COLO829 (cell line): ENCODE measurements at places on chromosomes 5 and 9.
A peak's percentile ranks its signal among the peaks of the same experiment; 100 is the strongest.

GRCh38 chr9:121714075-121714705 lies 62.8 kb downstream of the DAB2IP start:
- no peak for DNase-seq

DNA sequence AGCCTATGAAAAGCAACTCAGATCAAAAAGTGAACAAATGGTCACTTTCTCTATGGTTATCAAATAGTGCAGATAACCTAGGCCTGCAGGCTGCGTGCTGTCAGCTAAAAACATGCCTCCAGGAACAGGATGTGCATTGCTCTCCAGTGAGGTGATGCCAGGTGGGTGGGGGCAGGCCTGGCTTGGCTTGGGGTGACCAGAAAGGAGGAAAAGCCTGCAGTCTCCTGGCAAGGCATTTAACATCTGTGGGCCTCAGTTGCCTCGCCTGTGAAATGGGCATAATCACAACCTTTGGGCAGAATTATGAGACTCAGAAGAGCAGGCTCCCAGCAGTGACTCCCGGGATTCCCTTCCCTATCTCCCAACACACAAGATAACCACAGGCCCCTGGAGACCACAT lies 135.9 kb downstream of the COL23A1 start:
- DNase-seq, result no peak

GRCh38 chr5:58122157-58122556 lies 337.7 kb downstream of the PLK2 start:
- DNase-seq, result no peak

DNA sequence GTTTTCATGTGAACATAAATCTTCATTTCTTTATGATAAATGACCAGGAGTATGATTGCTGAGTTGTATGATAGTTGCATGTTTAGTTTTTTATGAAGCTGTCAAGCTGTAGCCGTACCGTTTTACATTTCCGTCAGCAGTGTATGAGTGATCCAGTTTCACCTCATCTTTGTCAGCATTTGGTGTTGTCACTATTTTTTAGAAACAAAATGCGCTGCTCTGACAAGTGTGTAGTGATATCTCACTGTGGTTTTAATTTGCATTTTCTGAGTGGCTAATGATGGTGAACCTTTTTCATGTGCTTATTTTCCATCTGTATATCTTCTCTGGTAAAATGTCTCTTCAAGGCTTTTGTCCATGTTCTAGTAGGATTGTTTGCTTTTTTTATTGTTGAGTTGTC lies 6.7 kb upstream of the SPATA31D1 start:
- no peak for DNase-seq

- DNase-seq, result no peak
These were observed 1.9 kb downstream of the GAPT start for GRCh38 chr5:58493141-58493540.

GRCh38 chr9:116323012-116323411 lies 169.4 kb downstream of the PAPPA start:
- no peak for DNase-seq

- peak; percentile 13 for DNase-seq
These were observed 91.8 kb downstream of the SEMA5A start for GRCh38 chr5:9454012-9454481.

GRCh38 chr9:114240647-114241558 lies 82.0 kb upstream of the ORM1 start:
- DNase-seq, result no peak

- DNase-seq, result no peak
These were observed 21.2 kb upstream of the PFDN1 start for GRCh38 chr5:140324041-140324600.

DNA sequence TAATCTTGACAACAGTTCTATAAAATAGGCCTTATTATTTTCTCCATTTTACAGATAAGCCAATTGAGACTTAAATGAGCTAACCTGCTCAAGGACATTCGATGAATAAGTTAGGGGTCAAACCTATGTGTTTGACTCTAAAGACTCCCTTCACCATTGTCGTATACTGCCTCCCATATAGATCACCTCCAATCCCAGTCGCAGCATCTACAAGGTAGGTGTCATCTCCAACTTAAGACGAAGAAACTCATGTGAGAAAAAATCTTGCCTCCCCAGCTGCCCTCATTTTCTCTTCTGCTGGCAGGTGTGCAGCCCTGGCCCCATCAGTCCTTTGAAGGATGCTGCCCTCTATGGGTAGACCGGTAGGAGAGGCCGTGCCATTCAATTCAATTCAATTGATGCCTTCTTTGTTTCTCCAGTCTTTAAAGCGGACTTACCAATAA lies 75.2 kb upstream of the SMARCA2 start:
- no peak for DNase-seq

DNA sequence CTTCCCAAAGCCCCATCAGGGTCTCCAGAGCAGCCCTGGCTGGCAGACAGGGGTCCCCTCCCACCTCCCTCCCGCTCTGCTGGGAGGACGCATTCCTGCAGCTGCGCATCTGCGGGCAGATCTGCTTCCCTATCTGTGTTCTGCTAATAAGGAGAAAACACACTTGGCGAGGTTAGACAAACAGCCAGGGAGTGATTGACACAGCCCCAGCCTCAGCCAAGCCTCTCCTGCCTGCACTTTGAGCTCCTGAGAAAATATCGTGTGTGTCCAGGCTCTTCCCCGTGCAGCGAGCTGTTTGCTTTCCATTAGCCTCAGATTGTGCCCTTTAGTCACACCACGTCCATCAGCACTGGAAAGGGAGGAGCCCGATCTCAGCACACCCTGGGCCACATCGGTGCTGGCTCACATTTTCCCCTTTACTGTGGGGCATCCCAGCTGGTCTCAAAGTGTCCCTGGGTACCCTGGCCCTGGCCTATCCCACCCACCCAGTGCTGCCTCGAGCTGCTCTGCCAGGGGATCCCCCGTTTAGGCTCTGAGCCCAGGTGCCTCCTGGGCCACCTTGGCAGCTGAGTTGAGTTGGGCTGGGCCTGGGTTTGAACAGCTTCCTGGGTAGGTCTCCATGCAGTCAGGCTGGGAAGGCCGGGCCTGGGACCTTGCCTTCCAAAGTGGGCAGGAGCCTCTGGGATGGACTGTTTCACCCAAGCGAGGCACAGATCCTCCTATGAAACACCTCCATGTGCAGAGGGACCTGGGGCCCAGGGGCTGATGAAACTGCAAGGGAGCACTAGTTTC lies 61.1 kb downstream of the BARX1 start:
- DNase-seq, result no peak

DNA sequence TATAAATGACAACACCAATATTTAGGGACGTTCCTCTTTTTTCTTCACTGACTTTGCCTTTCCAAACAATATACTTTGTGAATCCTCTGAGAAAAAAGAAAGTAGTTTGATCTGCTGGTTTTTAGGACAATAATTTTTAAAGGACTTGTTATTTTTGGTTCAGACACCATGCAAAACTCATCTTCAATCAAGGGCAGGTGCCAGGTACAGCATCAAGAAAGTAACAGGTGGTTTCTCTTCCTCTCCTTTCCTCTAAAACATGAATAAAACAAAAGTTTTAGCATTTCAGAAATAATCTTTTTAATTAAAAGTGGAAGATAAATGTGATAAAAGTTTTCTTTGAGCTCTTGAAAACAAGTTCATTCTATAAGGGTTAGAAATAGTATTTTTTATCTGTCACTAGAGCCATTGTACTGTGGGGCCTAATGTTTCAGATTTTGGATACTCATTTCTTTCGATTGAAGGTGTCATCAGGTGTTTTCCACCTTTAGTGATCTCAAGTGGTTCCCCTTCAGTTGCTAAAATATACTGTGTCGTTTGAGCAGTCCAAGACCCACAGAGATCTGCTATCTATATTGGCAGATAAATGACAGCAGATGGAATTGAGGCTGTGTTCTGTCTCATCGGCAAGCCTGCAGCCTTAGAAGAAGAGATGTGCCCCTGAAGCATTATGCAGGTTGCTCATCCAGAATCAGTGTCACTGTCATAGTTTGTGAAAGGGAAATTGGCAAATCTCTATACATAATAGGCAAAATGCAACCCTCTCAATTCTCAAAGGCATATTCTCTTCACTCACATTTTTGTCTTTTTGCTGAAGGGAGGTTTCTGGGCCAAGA lies 499.7 kb downstream of the PDE4D start:
- no peak for DNase-seq

DNA sequence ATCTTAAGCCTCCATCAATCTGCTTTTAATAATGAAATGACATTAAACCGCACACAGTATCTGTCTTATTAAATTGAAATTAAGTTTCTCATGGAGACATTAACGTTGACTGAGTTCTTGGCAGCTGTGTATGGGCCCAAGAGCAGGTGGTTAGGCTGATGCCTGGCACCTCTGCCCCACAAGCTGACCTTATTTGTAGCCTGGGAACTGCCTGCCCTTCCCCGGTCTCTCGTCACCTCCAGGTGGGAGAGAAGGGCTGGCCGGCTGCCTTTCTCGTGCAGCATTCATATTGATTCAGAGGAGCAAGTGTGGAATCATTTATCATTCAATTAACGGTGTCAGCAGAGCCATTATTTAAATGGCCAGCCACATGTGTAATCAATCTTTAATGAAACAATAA lies 53.0 kb upstream of the FCN1 start:
- no peak for DNase-seq

DNA sequence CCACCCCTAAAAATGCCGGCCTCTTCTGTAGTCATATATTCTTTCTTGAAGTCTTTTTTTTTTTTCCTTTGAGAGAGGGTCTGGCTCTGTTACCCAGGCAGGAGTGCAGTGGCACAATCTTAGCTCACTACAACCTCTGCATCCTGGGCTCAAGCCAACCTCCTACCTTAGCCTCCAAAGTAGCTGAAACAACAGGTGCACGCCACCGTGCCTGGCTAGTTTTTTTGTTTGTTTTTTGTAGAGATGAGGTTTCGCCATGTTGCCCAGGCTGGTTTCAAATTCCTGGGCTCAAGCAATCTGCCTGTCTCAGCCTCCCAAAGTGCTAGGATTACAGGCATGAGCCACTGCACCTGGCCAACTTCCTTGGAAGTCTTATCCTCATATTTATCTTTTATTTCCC lies 19.1 kb downstream of the SREK1IP1 start:
- DNase-seq, result no peak

GRCh38 chr5:1405539-1406530 lies 39.4 kb downstream of the SLC6A3 start:
- no peak for DNase-seq

GRCh38 chr9:133533857-133534256 lies 647 bp upstream of the ADAMTSL2 start:
- no peak for DNase-seq

DNA sequence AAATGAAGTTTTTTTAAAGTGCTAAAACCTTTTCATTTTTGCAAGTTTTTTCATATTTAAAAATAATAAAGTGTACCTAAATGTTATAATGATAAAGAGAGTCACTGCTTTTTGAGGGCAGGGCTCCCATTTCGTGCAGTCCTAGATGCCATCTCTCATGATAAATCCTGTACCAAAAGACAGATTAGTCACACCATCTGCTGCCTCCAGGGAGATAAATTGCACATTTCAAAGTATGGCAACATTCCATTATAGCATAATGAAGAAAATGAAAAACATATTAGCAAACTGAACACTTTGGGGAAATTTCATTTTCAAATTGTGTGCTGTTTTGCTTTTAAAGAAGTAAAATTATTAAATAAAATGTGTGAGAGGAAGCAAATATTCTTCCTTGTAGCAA lies 257.2 kb downstream of the KIAA0825 start:
- no peak for DNase-seq

DNA sequence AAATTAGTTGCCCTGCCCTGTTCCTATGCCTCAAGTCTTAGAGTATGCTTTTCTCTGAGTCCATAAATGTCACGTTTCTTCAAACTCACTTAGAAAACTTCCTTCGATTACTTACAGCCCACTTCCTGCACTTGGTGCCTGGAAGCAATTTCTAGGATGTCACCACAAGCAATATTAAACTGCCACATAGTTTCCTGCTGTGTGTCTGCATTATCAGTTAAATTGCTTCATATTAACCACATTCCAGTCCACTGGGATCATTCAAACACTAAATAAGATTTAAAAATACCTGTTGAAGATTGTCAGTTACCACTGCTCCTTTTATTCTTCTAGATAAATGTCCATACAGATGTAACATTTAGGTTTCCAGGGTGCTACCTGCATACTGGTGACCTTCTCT lies 4.1 kb downstream of the DENND1A start:
- DNase-seq, result no peak

DNA sequence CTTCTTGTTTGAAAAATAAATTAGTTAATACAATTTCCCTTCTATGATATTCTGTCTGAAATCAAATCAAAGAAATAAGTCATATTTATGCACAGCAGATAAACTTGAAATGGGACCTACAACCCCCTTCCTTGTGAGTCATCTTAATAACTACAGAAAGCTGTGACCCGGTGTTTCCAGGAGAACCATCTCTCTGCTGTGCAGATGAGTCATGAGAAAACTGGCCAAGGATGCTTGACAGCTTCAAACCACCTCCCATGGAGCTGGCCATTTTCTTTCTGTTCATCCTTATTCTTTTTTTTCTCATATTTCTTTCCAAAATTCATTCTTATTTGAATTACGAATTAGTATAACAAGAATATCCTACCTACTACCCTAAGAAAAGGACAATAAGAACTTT lies 43.4 kb upstream of the NR4A3 start:
- DNase-seq, result peak; percentile 56

GRCh38 chr9:111807197-111807596 lies 12.5 kb upstream of the SHOC1 start:
- DNase-seq, result no peak

DNA sequence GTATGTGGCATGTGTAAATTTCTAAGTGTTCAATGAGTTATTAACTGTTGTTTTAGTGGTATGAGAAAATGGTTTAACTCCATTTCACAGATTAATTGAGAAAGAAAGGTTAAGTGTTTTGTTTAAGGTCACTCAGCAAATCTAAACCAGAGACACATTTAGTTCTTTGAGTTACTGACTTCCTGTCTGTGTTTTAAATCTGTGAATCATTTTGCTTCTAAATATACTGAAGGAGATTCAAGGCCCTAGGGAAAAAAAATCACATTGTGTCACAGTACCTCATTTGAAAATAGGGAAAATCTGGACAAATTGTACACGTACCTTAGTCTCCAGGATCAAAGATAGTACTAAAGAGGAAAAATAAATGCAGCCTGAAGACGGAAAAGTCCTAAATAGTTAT lies 368.2 kb downstream of the TMEM161B start:
- DNase-seq, result no peak

- DNase-seq, result no peak
These were observed 136.1 kb downstream of the RGS3 start for GRCh38 chr9:113599646-113600022.

DNA sequence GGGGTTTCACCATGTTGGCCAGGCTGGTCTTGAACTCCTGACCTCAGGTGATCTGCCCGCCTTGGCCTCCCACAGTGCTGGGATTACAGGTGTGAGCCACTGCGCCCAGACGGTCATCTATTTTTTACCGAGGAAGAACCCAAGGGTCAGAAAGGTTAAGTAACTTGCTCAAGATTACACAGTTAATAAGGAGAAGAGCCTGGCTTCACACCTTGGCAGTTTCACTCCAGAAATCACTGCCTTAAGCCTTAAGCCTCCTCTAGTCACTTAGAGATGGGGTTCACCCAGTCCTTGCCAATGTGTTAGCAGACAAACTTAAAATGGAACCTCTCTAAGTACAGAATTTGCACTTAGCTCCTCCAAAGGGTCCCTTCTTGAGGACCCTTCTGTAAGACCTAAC lies 116.3 kb downstream of the PTTG1 start:
- no peak for DNase-seq

- no peak for DNase-seq
These were observed 11.9 kb upstream of the MELK start for GRCh38 chr9:36560771-36561170.

GRCh38 chr5:6333182-6333905 lies 45.0 kb downstream of the MED10 start:
- no peak for DNase-seq

- no peak for DNase-seq
These were observed 160.7 kb upstream of the MEF2C start for GRCh38 chr5:89043676-89044075.
